ENCODE measurements at places on chromosomes 13 and 19.

GRCh38 chr13:28859717-28860116 is 39.6 kb downstream of the MTUS2 start:
- DNase-seq: no peak

GRCh38 chr13:50526661-50527071 is 316.8 kb downstream of the DLEU7 start:
- DNase-seq: no peak

GRCh38 chr19:11092181-11092538 is 2.9 kb downstream of the LDLR start:
- no peak for DNase-seq

GRCh38 chr19:9934132-9934950 is 2.0 kb downstream of the OLFM2 start:
- DNase-seq: peak; percentile 95

Measured in GM23338 (cell line).